ENCODE measurements at places on chromosomes 16 and 17.

DNA sequence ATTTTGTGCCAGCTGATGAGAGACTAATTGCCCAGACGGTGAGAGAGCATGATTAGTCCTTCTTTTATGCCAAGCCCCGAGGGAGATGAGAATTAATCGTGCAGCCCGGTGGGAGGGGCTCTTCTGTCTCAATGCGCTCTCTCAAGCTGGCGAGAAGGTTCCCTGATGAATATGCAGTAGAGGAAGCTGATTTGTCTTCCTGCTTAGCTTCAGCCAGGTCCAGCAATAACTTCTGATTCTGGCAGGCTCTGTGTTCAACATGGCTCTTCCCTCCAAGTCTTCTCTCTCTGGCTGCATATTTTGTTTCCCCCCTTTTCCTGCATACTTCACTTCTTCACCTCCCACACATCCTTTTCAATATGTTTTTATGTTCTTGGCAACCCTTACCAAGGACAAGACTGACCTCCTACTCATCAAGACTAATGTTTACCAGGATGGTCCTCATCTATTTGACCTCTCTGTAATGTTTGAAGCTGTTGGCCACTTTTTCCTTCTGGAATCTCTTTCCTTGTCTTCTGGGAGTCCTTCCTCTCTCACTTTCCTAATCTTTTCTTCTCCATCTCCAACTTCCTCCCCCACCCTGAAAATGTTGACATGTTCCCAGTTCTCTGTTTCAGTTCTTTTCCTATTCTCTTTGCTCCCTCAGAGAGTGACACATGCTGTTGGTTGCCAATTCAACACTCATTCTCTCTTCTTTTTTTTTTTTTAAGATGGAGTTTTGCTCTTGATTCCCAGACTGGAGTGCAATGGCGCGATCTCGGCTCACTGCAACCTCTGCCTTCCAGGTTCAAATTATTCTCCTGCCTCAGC is 33.1 kb downstream of the ARL4D start:
- no peak for DNase-seq

DNA sequence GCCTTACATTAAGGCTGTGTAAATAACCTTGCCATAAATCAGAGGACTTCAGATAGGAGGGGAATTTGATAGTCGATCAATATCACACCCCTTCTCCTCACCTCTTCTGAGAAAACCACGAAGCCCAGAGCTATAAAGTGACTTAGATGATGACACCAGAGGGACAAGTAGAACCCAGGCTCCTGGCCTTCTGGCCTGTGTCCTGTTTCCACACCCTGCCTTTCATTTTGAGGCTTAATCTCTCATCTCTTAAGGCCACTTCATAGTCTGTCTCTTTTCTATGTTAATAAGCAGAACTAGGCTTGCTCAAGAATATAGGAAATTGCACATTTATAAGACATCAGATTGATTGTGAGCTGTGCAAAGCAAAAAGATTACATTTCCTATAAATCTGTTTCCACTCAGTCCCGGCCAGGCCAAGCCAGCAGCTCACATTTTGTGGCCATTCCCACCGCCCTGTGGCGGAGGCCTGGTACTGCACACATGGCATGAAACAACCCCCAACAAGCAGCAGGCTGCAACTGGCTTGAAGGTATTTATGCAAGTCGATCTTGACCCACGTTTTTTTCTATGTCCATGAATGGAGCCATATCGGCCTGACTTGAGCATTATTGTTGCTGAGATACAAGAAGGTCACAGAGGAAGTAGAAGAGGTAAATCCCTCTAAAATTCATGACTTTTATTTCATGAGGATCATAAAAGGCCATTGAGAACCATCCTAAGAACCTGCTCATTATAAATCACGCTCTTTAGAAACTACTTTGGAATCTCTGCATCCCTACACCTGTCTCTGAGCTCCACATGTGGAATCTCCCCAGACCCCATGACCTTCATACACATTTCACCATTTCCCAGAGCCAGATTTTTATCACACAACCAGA is 93.7 kb downstream of the PMP22 start:
- DNase-seq: peak; percentile 75

DNA sequence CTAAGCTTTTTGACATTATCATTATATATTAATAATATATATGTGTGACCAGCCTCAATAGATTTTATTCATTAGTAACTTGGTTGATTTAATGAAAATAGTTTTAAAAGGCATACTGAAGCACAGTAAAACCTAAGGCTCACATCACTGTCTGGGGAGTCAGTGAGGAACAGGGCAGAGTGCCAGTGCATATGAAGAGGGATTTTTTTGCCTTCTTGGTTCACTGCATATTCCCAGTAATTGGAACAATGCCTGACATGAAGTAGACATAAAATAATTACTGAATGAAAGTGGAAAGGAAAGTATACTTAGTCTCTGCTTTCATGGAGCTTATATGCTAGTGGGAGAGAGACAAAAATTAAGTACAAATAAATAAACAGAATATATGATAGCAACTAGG is 81.1 kb downstream of the FTO start:
- DNase-seq: no peak

DNA sequence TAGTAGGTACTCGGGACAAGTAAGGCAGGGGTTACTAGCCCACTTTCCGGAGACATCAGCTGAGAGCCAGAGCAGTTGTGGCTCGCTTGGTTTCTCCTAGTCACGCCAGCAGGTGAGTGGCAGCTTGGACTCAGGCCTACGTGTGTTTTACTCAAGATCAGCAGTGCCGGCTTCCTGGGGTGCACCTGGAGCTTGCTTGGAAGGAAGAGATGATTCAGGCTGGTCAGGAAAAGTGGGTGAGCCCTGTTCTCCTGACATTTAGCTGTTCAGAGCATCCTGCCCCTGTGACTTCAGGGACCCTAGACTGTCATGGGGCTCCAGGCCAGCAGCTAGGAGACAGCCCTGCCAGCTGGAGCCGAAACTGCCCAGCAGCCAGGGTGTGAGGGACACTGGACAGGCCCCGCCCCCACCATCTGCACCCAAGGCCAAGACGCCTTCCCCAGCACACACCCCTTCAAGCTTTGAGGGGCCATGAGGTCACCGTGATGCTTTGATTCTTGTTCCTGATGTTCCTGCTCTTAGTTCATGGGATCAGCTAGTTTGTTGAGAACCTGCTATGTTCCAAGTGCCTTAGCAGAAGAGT is 238.0 kb upstream of the CIBAR2 start:
- no peak for DNase-seq

- no peak for DNase-seq
These were observed 85.8 kb downstream of the GNAO1 start for GRCh38 chr16:56277075-56277474.

- no peak for DNase-seq
These were observed 129.0 kb downstream of the CCDC182 start for GRCh38 chr17:57615836-57616757.

DNA sequence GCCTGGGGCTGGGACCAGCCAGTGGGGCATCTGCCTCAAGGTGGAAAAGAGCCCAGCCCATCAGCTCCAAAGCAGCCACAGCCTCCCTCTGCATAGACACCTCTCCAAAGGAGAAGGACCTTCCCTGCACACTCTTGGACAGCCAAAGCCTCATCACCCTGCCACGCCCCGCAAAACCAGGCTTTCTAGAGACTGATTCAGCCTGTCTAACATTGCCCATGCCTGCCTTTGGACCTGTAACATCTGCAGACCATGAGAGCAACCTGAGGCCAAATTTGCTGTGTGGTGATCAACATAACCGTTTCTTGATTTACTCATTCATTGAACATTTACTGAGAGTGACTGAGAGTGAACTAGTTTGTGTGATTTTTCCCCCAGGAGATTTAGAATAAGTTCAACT is 219.7 kb upstream of the HSBP1 start:
- DNase-seq: no peak

- no peak for DNase-seq
These were observed 599 bp downstream of the TOP3A start for GRCh38 chr17:18314059-18314730.

GRCh38 chr16:87230571-87230970 is 86.6 kb downstream of the C16orf95 start:
- no peak for DNase-seq

DNA sequence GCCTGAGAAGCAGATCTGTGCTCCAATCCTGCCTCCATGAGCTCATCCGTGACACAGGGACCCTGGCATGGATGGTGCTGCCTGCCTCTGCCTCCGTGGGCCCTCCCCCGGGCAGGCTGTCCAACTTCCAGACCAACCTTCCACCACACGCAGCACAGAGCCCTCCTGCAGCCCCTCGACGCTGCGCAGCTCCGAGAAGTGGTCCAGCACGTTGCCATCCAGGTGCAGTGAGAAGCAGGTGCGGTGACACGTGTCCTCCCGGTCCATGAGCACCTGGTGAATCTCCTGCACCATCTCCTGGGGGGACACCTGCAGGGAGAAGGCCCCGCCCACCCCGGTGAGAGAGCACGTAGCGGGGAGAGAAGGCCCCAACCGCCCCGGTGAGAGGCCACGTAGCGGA is 8.4 kb downstream of the CLUH start:
- no peak for DNase-seq

DNA sequence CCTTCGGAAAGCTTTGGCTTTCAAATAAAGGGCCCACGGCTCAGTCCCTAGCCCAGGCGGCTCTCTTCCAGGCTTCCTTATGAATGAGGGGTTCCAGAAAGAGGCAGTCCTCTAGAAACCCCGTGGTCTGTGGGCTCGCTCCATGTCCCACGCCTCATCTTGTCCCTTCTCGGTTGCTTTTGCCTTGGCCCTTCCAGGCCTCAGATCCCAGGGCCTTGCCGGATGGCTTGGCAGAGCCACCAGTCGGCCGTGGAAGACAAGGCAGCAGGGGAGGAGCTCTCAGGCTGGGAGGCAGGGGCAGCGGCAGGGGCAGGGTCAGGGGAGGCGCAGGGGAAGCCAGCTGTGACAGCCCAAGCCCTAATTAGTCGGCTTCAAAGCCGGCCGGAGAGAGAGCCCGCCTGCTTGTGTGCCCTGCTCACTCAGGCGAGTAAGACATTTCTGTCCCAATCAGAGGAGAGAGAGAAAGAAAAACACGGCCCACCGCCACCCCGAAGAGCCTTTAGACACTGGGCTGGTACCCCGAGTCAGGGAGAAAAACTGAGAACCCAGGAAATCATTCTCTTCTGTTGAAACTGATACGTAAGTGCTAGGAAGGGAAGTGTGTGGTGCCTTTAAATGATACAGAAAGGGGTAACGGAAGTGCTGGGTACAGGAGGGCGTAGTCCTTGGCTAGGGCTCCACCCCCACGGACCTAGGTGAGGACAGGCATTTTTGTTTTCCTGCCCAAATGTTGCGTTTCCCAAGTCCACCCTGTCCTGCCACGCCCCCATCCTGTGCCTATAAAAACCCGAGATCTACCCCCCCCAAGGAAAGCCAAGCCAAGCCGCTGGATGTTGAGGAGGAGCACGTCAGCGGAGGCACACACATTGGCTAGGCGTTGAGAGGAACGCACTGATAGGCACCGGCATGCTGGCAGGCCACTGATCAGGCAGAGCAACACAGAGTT is 27.8 kb upstream of the MEIOC start:
- peak; percentile 95 for DNase-seq

DNA sequence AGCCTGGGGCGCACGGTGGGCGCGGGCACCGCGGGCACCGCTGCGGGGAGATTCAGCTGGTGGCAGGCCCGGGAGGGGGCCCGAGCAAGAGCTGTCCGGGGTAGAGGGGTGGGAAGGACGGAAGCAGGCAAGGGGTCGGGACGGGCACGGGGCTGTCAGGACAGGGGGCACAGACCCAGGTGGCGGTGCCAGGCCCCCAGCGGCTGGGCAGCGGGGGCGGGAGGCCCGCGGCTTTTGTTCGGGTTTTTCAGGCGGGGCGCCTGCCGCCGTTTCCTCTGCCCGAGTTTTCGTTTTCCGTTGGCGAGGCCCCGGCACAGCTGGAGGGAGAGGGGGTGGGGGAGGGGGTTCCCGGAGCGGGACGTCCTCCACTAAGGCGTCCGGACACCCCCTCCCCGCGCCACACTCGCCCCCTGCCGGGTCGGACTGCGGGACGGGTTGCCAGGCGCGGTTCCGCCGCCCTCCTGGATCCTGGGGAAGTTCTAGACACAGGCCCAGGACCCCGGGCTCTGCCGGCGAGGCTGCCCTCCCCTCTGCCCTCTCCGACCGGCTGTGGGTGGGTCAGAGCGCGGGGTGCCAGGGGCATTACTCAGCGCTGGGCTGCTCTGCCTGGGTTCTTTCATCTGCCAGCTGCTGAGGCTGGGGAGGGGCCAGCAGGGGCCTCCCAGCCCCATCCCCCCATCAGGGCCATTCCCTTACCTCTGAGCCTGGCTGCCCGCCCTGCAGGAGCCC is 543 bp downstream of the ARHGAP23 start:
- peak; percentile 63 for DNase-seq

GRCh38 chr17:8754890-8755289 is 3.5 kb downstream of the SPDYE4 start:
- DNase-seq: no peak

GRCh38 chr17:28953444-28954118 is 2.3 kb upstream of the PHF12 start:
- peak; percentile 74 for DNase-seq

GRCh38 chr17:78844301-78845005 is 3.8 kb upstream of the USP36 start:
- DNase-seq: no peak

- DNase-seq: peak; percentile 81
These were observed 7.4 kb downstream of the SCARF1 start for GRCh38 chr17:1638171-1638590.

- DNase-seq: no peak
These were observed at the start of gene ABCA10 for GRCh38 chr17:69228576-69228975. TSS of gene ABCA10 (minus strand) at chr17:69228824. CDS start at chr17:69225358, 3,466 bp downstream.

GRCh38 chr17:81901167-81902022 is 643 bp upstream of the NPB start:
- peak; percentile 28 for DNase-seq

GRCh38 chr17:62822080-62822904 is 14.2 kb upstream of the MARCHF10 start:
- DNase-seq: no peak

- DNase-seq: peak; percentile 13
These were observed 97.2 kb downstream of the NOG start for GRCh38 chr17:56690441-56691291.

- no peak for DNase-seq
These were observed at the start of gene LGALS9 for GRCh38 chr17:27630607-27631410. TSS of gene LGALS9 (plus strand) at chr17:27631188. CDS start at chr17:27631266, 78 bp downstream.

- no peak for DNase-seq
These were observed 285.8 kb downstream of the NPIPA8 start for GRCh38 chr16:18050777-18051176.

GRCh38 chr17:55728361-55728760 is 5.7 kb upstream of the TMEM100 start:
- DNase-seq: no peak

GRCh38 chr16:15748654-15749053 is 98.6 kb downstream of the NDE1 start:
- no peak for DNase-seq

Data from retina (tissue), 1 donor.